Activated CD4-positive, alpha-beta T cell treated with anti-CD3 and anti-CD28 coated beads for 4 hours (primary cell): ENCODE measurements at places on chromosomes 16 and 17.

DNA sequence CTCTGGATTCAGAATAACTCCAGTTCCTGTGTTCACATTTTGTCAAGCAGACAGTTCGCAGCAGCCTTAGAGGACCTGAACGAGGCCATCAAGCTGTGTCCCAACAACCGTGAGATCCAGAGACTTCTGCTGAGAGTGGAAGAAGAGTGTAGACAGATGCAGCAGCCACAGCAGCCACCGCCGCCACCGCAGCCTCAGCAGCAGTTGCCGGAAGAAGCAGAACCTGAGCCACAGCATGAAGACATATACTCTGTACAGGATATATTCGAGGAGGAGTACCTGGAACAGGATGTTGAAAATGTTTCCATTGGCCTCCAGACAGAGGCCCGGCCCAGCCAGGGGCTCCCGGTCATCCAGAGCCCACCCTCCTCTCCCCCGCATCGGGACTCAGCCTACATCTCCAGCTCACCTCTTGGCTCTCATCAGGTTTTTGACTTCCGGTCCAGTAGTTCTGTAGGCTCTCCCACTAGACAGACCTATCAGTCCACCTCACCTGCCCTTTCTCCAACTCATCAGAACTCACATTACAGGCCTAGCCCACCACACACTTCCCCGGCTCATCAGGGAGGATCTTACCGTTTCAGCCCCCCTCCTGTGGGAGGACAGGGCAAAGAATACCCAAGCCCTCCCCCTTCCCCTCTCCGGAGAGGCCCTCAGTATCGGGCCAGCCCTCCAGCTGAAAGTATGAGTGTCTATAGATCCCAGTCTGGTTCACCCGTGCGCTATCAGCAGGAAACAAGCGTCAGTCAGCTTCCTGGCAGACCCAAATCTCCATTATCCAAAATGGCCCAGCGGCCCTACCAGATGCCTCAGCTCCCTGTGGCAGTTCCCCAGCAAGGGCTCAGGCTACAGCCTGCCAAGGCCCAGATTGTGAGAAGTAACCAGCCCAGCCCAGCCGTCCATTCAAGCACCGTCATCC, 25.9 kb downstream of the CYB561 start:
- peak; percentile 30 for DNase-seq

DNA sequence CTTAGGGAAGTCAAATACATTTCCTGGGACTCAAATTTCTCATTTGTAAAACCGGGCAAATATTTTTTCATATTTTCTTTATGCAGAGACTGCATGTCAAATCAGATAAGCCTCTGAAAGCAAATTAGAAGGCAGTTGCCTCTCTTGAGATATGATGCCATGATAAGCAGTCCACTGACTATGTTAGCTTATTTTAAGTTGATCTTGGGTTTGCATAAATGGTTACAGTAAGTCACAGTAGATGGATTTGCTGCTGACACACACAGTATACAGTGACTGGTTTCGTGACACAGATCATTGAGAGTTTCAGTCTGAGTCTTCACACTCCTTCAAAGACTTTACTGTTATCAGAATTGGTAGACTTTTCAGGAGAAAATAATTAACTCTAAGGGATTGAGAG, 927.6 kb upstream of the CDH8 start:
- no peak for DNase-seq

GRCh38 chr17:27239046-27239445, 54.9 kb upstream of the WSB1 start:
- no peak for DNase-seq

- DNase-seq: no peak
These were observed 19.1 kb upstream of the DDX52 start for GRCh38 chr17:37662353-37662752.

GRCh38 chr16:61936522-61936921, 99.7 kb downstream of the CDH8 start:
- DNase-seq: no peak

DNA sequence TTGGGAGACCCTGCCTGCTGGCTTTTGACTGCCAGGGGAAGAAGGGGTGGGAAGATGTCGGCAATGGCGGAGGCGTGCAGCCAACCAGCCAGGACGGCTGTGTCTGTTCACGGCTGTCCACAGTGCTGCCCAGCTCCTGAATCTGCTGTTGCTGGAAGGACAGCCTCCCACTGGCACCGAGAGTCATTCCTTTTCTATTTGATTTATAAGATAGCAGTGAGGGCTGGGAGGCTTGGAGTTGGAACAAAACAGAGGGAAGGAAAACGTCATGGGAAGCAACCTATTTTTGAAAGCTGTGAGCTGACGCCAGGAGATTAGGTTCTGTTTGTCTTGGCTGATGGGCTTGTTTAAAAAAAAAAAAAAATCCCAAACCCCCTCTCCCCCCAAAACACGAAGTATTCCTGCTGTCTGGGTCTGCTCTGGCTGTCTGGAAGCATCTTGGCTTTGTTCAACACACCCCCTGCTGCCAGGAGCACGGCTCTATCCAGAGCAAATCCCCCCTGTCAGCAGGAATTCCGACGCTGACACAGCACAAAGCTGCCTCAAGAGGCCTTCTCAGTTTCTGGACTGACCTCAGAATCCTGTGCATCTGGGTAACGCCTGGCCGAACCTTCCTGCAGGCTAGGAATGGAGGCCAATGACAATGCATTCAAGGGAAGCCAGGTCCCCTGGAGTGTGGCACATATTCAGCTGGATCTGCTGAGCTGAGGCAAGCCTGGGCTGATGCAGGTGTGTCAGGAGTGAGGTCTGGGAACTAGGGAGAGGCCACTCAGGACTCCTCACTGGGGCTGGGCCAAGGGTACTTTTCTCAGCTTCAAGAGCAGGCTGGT, 41.0 kb upstream of the SREBF1 start:
- DNase-seq: no peak

GRCh38 chr17:17783116-17783824, 53.5 kb downstream of the SREBF1 start:
- DNase-seq: peak; percentile 55

DNA sequence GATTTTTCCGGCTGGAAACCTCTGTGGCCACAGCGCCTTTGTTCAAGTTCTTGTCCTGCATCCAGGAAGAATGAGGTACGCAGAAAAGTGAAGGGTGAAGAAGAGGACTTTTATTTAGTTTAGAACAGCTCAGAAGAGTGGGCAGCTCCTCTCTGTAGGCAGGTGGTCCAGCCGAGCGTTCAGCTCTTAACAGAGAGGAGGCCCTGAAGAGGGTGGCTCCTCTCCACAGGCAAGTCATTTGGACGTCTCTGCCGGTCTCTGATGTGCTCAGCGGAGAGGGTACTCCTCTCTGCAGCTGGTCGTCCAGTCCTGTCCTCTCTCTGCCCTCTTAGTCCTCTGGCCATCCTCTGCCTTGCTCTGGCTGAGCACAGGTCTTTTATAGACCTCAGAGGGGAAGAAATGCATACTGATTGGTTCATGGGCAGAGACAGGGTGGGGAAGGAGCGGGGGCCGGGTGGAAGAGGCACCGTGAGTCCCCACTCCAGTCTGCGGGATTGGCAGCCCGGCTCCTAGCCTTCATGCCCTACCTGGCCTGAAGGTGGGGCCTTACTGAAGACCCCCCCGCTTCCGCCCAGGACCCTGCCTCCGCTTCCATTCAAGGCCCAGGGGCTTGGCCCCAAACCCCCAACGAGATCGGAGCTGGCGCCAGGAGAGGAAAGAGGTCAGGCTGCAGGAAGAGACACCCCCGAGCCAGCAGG, 70.0 kb upstream of the NKD1 start:
- no peak for DNase-seq

DNA sequence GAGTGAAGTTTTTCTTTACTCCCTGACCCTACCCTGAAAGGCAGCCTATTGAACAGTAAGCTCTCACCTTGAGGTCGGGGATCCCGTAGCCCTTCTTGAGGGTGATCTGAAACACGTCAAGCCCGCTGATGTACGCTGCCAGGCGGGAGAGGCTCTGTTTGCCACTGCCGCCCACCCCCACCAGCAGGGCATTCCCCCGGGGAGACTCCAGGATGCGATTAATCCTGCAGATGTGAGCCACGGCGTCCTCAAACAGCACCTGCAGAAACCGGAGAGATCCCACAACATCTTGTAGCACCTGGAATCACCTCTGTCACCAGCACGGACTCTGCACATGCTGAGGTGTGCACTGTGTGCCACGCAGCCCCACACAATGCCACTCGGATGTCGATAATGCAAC, 96.8 kb downstream of the PGS1 start:
- DNase-seq: no peak

DNA sequence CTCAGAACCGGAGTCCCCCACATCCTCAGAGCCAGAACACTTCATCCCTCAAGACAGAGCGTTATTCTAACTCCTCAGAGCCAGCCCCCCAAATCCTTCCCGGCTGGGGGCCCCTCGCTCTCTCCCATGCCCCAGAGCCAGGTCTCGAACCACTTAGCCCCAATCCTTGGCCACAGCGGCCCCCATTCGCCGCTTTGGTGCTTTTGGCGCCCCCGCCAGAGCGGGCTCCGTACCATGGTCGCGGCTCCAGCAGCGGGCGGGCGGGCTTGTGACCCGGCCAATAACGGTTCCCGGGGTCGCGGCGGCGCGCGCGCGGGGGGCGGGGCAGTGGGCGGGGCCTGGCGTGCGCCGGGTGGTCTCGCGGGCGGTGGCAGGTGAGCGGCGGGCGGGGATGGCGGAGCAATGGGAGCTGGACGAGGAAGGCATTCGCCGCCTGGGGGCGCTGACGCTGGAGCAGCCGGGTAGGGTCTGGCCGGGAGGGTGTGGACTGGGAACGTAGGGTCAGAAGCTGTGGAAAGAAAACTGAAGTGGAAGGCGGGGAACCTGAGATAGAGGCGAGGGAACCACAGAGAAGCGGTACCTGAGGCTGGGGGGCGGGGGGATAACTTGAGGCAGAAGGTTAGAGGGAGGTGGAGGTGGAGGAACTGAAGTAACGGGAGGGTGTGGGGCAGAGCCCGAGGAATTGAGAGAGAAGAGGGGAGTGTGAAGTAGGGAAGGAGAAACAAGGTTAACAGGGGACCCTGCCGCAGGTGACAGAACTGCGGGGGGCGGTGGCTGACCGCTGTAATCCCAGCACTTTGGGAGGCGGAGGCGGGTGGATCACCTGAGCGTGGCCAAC, at the start of the genes KCTD19 and LRRC36:
TSS of gene KCTD19 (minus strand) at position 270 of the 838 bp plus-strand sequence. CDS start at position 236, 34 bp downstream.
TSS of gene LRRC36 (plus strand) at position 344 of the 838 bp plus-strand sequence. CDS start at position 392, 48 bp downstream.
- DNase-seq: peak; percentile 32
